Common myeloid progenitor, CD34-positive (primary cell): ENCODE measurements at places on chromosomes 2 and 18.

GRCh38 chr18:12989397-12990122 is 1.6 kb upstream of the CEP192 start:
- no peak for DNase-seq

- DNase-seq: no peak
Observed at GRCh38 chr2:96129528-96130120, 8.7 kb downstream of the ASTL start.

DNA sequence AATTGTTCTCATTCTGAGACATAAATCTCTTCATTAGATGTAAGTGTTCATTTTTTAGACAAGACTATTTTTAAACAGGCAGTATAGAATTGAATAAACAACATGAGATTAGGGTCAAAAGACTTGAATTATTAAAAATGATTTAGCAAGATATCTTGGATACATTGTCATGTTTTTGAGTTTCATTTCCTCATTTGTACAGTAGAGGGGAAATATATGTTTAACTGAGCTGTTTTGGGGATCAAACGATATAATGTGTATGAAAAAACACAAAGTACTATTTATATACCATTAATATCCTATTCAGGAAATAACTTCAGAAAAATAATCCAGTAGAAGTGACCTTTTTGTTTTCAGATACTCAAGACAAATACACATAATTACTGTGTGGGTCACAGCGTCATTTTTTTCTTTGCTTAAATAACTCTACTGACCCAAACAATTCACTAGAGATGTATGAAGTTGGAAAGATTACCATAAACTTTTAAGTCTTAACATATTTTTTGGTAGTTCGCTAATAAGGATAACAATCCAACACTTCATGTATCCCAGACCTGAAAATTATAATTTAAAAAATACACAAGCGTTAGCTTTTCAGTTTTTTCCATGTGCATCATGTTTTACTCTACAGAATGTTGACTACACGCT is 896 bp upstream of the ASXL3 start:
- peak; percentile 15 for DNase-seq

DNA sequence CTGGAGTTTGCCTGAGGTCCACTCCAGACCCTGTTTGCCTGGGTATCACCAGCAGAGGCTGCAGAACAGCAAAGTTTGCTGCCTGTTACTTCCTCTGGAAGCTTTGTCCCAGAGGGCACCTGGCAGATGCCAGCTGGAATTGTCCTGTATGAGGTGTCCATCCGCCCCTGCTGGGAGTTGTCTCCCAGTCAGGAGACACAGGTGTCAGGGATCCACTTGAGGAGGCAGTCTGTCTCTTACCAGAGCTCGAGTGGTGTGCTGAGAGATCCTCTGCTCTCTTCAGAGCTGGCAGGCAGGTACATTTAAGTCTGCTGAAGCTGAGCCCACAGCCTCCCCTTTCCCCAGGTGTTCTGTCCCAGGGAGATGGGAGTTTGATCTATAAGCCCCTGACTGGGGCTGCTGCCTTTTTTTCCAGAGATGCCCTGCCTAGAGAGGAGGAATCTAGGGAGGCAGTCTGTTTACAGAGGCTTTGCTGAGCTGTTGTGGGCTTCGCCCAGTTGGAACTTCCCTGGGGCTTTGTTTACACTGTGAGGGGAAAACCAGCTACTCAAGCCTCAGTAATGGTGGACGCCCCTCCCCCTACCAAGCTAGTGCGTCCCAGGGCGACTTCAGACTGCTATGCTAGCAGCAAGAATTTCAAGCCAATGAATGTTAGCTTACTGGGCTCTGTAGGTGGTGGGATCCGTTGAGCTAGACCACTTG is 34.7 kb downstream of the TFPI start:
- no peak for DNase-seq

- no peak for DNase-seq
Observed at GRCh38 chr18:30177056-30177455, 865.5 kb downstream of the DSC3 start.
